ENCODE measurements at places on chromosomes 13 and 19. TPM values are rescaled to one million over a fixed set of nuclear protein-coding genes. Genes with fewer than 3 reads are reported as not detected.

The TMEM145 gene
- polyA plus RNA-seq, result 0.08 TPM

The KLHL1 gene
- not detected for polyA plus RNA-seq

The LGALS14 gene
- polyA plus RNA-seq, result not detected

The KIR2DL1 gene
- polyA plus RNA-seq, result not detected

The SULT2A1 gene
- polyA plus RNA-seq, result not detected

The IRS2 gene
- 1.6 TPM for polyA plus RNA-seq

The CACNG6 gene
- not detected for polyA plus RNA-seq

The GJA3 gene
- polyA plus RNA-seq, result 0.75 TPM

The FXYD1 gene
- polyA plus RNA-seq, result 13.2 TPM

The N4BP2L1 gene
- 8.4 TPM for polyA plus RNA-seq

The PDX1 gene
- not detected for polyA plus RNA-seq

The TMEM150B gene
- polyA plus RNA-seq, result not detected

The ZNF221 gene
- polyA plus RNA-seq, result 0.42 TPM

The ZNF738 gene
- 3.6 TPM for polyA plus RNA-seq

The F2RL3 gene
- polyA plus RNA-seq, result 0.31 TPM

The KIR2DL4 gene
- not detected for polyA plus RNA-seq

The SHC2 gene
- polyA plus RNA-seq, result 5.3 TPM

The TUBB4A gene
- polyA plus RNA-seq, result 0.06 TPM

The MOB3A gene
- 11.0 TPM for polyA plus RNA-seq

The GIPR gene
- 2.1 TPM for polyA plus RNA-seq

The CA11 gene
- 6.8 TPM for polyA plus RNA-seq

The FUT6 gene
- 77.6 TPM for polyA plus RNA-seq

The MBD3L3 gene
- not detected for polyA plus RNA-seq

The OR7A5 gene
- not detected for polyA plus RNA-seq

The KLK6 gene
- 64.6 TPM for polyA plus RNA-seq

The ARRDC5 gene
- polyA plus RNA-seq, result 0.08 TPM

The RDH8 gene
- polyA plus RNA-seq, result not detected

The FGF21 gene
- polyA plus RNA-seq, result not detected

The ONECUT3 gene
- under 0.01 TPM for polyA plus RNA-seq

The IFNL1 gene
- not detected for polyA plus RNA-seq

The ATP8B3 gene
- 1.2 TPM for polyA plus RNA-seq

The SHISA2 gene
- polyA plus RNA-seq, result 0.06 TPM

The OR7G2 gene
- polyA plus RNA-seq, result not detected

The NLRP4 gene
- not detected for polyA plus RNA-seq

The DENND1C gene
- polyA plus RNA-seq, result 3.9 TPM

The CDX2 gene
- 0.01 TPM for polyA plus RNA-seq

The ACP4 gene
- not detected for polyA plus RNA-seq

The PODNL1 gene
- 3.9 TPM for polyA plus RNA-seq

The MAB21L1 gene
- 0.13 TPM for polyA plus RNA-seq

The CGB5 gene
- not detected for polyA plus RNA-seq

The LGI4 gene
- 10.0 TPM for polyA plus RNA-seq

The SLC25A30 gene
- 3.1 TPM for polyA plus RNA-seq

The SHD gene
- not detected for polyA plus RNA-seq

The EFNA2 gene
- polyA plus RNA-seq, result 0.39 TPM

The SIGLEC6 gene
- not detected for polyA plus RNA-seq

The PINLYP gene
- 17.6 TPM for polyA plus RNA-seq
